ENCODE measurements at places on chromosomes 4 and X. TPM values are rescaled to one million over a fixed set of nuclear protein-coding genes. Genes with fewer than 3 reads are reported as not detected.

Gene HTT-AS
- total RNA-seq, result not detected

Gene GPC3
- total RNA-seq, result 0.59 TPM

Gene CT55
- total RNA-seq, result not detected

Gene PASD1
- total RNA-seq, result not detected

Gene CLNK
- total RNA-seq, result not detected
